ENCODE measurements at places on chromosomes 16 and 17. TPM values are rescaled to one million over a fixed set of nuclear protein-coding genes. Genes with fewer than 3 reads are reported as not detected.

The KRT15 gene
- 3.2 TPM for total RNA-seq

The FOXN1 gene
- 0.06 TPM for total RNA-seq

The POLR2A gene
- 82.2 TPM for total RNA-seq

The FAM20A gene
- not detected for total RNA-seq

The TBC1D3I gene
- total RNA-seq = 0.27 TPM

The SPATA22 gene
- not detected for total RNA-seq

Measured in A549 treated with Mapracorat at 1 μM for 4 hours (cell line).